H54 (cell line): ENCODE measurements at places on chromosomes 2 and 18.

DNA sequence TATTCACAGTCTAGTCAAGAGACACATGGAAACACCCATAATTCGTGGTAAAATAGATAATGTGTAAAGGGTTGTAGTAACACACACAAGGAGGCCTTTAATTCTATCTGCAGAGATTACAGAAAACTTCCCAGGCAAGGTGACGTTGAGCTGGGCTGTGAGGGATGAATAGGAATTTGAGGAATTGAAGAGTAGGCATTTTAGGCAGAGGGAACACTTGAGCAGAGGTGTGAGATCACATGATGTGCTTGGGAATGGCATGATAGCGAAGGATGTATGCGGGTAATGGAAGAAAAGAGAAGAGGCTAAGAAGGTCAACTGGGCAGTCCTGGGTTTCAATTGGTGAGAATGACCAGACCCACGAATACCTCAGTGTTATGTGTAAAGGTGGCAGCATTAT is 20.2 kb downstream of the DRC1 start:
- DNase-seq = no peak

- DNase-seq = peak; percentile 36
These were observed 103.4 kb downstream of the ALPK2 start for GRCh38 chr18:58525517-58525916.

DNA sequence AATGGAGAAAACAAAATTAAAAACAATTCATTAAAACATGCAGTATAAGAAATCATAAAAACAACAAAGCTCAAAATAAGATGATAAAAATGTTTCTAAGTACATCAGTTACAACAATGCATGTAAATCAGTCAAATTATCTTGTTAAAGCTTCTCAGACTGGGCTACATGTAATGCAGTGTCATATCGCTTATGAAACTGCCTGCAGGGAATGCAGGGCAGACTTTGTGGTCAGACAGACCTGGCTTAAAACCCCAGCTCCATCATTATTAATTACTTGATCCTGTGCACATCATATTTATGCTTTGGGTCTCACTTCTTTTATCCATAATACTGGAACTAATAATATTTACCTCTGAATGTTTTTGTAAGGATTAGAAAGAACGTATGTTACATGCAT is 74.6 kb downstream of the PID1 start:
- no peak for DNase-seq

DNA sequence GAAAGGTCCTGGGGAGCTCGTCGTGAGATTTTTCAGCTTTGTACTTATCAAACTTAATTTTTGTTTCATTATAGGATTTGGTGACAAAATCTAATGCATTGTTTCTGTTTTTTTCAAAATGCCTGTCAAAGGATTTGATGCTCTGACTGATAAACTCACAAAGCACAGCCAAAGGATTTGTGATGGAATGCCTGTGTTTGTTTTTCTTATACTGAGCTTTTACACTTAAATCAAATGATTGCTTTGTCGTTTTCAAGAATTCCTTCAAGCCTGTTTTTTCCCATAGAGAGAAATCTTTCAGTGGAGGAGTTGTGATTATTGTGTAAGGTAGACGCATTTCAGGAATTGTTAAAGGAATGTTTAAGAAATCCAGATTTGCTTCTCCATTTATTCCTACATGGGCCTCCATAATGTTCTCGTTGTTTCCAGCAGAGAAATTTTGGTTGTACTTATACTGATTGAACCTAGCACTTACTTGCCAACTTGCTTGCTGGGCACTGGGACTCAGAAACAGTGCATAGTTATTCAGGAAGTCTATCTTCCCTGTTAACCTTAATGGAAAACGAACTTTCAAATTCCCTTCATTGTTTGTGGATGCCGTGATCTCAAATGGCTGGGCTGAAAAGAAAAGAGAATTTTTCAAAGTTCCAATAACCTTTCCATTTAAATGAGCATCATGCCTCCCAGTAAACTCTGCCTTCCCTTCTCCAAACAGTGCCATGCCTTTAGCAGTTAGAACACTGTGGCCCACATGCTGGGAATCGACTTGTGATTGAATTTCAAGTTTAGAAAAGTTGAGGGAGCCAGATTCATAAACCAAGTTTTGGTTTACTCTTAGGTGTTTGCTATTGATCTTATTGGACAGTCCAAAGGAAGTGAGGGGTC is 36.5 kb downstream of the APOB start:
- no peak for DNase-seq

DNA sequence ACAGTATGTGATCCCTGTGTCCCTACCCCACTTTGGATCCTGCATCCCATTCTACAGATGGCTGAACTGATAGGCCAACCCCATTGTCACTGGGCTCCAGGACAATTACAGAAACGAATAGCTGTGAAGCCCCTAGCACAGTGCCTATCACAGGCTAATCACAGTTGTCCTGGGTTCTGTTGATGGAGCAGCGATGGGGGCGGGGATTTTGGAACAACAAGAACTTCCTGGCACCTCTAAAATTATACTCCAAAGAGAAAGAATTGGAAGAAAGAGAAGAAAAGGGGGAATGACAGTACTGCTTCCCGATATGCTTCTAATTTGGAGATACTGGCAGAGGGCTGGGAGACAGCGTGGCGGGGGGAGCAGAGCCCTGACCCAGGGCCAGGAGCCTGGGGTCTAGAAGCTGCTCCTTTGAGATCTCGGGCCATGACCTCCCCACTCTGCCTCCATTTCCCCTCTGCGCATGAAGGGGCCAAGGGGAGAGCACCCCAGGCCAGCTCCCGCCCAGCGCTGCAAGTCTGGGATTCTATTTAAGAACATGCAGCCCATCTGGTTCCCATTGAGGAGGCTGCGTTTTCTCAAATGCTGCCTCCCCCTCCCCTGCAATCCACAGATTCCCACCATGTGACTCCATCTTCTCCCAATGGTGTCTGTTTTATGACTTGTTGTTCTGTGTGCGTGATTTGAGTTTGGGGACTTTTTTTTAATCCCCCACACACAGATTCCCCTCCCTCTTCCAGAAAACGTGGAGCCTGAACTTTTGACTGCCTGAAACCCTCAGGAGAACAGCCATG is 202.7 kb downstream of the CYP26B1 start:
- no peak for DNase-seq

DNA sequence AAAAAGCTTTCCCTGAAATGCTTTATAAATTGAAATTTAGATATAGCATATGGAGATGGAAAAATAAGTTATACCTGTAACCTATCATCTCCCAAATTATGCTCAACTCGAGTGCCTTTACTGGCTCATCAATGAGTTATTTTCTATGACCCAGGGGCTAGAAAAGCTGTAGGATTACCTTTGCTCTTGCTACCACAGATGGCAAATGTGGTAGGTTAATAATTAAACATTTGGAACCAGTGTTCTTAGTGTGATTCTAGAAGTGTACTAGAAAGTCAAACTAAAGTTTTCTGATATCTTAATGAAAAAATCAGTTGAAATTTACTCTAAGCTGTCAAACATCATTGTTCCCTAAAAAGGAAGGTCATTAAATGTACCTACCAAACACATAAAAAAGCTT is 22.5 kb downstream of the ALS2 start:
- DNase-seq = no peak

GRCh38 chr2:54377451-54377850 is 78.7 kb upstream of the SPTBN1 start:
- DNase-seq = no peak

DNA sequence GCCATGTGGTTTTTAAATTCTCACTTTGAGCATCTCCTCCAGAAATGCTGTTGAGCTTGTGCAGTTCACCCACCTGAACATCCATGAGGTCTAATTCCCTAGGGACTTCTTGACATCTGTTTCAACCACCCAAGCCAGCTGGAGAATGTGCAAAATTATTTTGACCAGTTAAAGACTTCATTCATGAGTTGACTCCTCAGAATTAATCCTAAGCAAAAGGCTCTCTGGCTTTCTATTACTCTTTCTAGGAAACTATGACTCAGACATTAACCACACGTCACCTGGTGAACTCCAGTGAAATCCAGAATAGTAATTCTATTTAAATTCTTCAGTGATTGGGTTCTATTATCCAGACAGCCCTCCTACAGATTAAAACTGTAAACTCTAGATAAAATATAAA is 247.5 kb downstream of the NBAS start:
- peak; percentile 15 for DNase-seq

GRCh38 chr2:67251741-67252140 is 145.4 kb upstream of the ETAA1 start:
- DNase-seq = no peak

DNA sequence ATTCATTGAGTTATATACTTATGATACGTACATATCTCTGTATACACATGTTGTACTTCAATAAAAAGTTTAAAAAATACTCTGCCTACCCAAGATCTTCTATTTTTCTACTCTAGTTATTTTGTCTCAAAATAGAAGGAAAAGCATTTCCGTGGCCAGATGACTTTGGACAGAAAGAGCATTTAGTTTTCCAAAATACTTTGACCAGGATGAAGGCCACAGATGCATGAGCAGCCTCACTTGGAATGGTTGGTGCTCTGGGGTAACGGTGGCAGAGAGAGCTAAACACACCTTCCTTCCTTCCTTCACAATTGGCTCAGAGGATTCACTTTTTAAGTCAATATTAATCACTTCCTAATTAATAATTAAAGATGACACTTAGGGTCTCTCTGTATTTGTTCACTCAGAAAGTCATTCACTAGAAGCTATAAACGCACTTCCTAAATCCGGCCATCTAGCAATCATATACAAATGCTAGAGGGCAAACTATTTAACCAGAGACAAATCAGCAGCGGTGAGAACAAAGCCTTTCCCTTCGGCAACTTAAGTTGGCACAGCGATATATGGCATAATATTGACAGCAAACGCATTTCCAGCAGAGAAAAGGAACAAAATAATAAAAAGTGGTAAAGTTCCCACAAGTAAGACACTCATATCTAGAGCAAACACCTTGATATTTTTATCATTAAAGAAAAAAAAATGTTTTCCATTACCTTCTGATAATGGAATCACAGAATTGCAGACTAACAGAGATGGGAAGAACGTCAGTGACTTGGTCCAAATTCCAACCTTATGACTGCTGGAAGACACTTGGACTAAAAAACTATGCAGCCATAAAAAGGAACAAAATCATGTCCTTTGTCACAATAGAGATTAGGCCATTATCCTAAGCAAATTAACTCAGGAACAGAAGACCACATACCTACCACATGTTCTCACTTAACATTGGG is 55.9 kb upstream of the NARS1 start:
- no peak for DNase-seq

DNA sequence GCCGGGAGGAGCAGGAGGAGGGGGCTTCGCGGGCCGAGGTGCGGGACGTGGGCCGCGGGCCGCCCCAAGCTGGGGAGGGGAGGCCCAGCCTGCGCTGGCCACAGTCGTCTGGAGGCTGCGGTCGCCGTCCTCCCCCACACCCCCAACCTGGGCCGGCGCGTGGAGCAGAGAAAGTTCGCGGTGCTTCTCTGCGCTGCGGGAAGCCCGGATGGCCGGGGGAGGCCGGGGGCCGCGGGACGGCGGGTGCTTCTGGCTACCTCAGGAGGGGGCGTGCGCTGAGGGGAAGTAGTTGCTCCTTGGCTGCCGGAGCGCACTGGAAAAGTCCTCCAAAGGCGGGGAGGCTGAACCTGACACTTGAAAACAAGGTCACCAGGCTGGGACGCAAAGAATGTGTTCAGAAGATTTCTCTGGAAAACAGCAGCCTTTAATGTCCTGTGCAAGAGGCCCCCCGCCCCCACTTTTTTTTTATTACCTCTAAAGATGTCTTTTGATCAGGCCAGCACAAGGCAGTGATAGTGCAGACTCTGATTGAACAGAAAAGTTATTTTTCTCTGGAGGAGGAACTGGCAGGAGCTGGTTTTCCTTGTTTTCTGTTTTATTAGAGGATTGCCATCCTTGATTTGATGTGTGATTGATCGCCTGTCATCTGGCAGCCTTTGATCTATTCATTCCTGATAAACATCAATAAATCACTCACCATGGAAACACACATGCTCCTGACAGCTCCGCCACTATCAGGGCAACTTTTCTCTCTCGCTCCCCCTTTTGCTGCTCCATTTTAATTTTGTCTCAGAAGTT is 1.6 kb downstream of the TSHZ1 start:
- no peak for DNase-seq

DNA sequence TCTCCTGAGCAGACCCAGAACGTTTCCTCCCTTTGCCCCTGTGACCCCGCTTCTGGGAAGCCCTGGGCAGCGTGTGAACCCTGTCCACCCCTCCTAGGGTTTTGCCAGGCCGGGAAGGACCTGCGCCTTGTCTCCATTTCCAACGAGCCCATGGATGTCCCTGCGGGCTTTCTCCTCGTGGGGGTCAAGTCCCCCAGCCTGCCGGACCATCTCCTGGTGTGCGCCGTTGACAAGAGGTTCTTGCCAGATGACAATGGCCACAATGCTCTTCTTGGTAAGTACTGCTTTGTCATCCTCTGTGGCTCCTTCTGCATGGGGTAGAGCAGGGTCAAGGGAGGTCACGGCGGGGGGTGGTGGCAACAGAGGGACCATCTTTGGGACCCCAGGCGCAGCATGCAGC is 32.5 kb downstream of the GREB1 start:
- no peak for DNase-seq

GRCh38 chr2:97869722-97870346 is 125.9 kb downstream of the TMEM131 start:
- DNase-seq = no peak

DNA sequence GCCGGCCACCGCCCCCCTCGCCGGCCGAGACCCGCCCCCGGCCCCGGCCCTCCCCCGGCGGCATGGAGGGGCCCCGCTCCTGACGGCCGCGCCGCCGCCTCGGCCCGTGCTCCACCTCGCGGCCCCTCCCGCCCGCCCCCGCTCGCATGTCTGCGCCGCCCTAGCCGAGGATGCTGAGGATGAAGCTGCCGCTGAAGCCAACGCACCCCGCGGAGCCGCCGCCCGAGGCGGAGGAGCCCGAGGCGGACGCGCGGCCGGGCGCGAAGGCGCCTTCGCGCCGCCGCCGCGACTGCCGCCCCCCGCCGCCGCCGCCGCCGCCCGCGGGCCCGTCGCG is 397 bp downstream of the ZCCHC2 start:
- DNase-seq = no peak
